ENCODE measurements at places on chromosomes 12 and 14.
A peak's percentile ranks its signal among the peaks of the same experiment; 100 is the strongest.

DNA sequence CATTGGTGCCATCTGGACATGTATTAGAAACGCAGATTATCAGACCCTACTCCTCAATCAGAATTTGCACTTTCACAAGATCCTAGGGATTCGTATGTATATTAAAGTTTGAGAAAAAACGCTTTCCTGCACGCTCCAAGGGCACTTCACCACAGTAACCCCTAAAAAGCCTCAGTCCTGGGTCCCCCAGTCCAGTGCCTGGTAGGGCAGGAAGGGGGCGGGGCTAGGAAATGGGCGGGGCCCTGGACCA, 369 bp downstream of the DEPDC4 start:
- H3K4me1 ChIP-seq, result no peaks in the 10 kb centered on the region
- H3K27ac ChIP-seq, result peak overlapping the region; percentile 74
- no peaks in the 10 kb centered on the region for H3K27me3 ChIP-seq
- no peaks in the 10 kb centered on the region for H3K36me3 ChIP-seq

DNA sequence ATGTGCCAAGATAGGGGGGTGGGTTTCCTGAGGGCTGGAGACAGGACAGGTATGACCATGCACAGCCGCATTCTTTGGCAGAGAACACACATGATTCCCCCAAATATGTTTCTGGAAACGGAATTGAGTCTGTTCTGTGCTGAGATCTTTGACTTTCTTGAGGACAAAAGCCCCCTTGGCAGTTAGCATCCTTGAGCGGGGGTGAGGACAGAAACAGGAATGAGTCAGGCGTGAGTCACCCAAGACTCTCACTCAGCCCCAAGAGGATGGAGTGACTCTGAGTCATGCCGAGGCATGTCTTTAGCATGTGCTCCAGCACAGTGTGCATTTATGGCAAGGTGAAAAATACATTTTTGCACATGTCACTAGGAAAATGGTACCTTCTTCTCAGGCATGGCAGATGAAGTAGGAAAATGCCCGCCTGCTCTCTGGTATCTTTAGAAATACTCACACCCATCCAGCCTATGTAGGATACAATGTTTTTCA, 52.1 kb downstream of the DAD1 start:
- H3K27ac ChIP-seq, result no peak overlapping the region
- H3K4me3 ChIP-seq, result no peak overlapping the region
- H3K36me3 ChIP-seq, result no peaks in the 10 kb centered on the region
- no peak for DNase-seq
- no peaks in the 10 kb centered on the region for H3K27me3 ChIP-seq

GRCh38 chr12:128613837-128614590, 209.7 kb downstream of the SLC15A4 start:
- H3K27ac ChIP-seq, result no peak overlapping the region
- no peaks in the 10 kb centered on the region for H3K4me1 ChIP-seq
- DNase-seq, result no peak
- H3K27me3 ChIP-seq, result no peaks in the 10 kb centered on the region

- H3K27me3 ChIP-seq, result peaks cover 51% of the 10 kb centered on the region
- H3K36me3 ChIP-seq, result no peaks in the 10 kb centered on the region
- no peak overlapping the region for H3K27ac ChIP-seq
- no peak overlapping the region for H3K4me3 ChIP-seq
- DNase-seq, result no peak
These were observed 6.0 kb downstream of the CCDC60 start for GRCh38 chr12:119340578-119340977.

GRCh38 chr12:126106706-126107105, 1041.5 kb downstream of the AACS start:
- H3K36me3 ChIP-seq, result no peaks in the 10 kb centered on the region
- H3K27ac ChIP-seq, result no peak overlapping the region
- no peaks in the 10 kb centered on the region for H3K4me1 ChIP-seq
- H3K27me3 ChIP-seq, result no peaks in the 10 kb centered on the region

GRCh38 chr12:111842556-111843396, 748 bp downstream of the MAPKAPK5 start:
- H3K4me1 ChIP-seq, result no peaks in the 10 kb centered on the region
- DNase-seq, result no peak
- 0 out of 2 replicates have a peak, but pooled peaks cover 2% of the 10 kb centered on the region for H3K36me3 ChIP-seq
- no peaks in the 10 kb centered on the region for H3K27me3 ChIP-seq
- peak overlapping the region; percentile 99 for H3K27ac ChIP-seq

DNA sequence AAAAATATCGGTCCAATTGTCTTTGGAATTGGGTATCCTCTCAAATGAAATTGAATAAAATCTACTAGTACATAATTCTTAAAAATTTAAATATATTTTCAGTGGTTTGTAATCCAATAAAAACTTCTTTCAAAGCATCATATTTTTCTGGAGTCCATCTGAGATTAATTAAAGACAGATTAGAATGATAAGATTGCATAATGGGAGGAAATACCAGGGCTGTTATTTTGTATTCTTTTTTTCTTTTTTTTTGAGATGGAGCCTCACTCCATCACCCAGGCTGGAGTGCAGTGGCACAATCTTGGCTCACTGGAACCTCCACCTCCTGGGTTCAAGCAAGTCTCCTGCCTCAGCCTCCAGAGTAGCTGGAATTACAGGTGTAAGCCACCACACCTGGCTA, 103.8 kb downstream of the TMTC3 start:
- H3K36me3 ChIP-seq, result no peaks in the 10 kb centered on the region
- no peak for DNase-seq
- H3K27ac ChIP-seq, result no peak overlapping the region
- no peaks in the 10 kb centered on the region for H3K4me1 ChIP-seq

- H3K27me3 ChIP-seq, result no peaks in the 10 kb centered on the region
- no peaks in the 10 kb centered on the region for H3K36me3 ChIP-seq
- H3K27ac ChIP-seq, result no peak overlapping the region
- no peak overlapping the region for H3K4me3 ChIP-seq
- H3K4me1 ChIP-seq, result no peaks in the 10 kb centered on the region
These were observed 12.2 kb upstream of the OR5AU1 start for GRCh38 chr14:21168055-21168454.

GRCh38 chr12:16189849-16190248, 87.6 kb downstream of the SLC15A5 start:
- no peak overlapping the region for H3K4me3 ChIP-seq
- H3K4me1 ChIP-seq, result peaks cover 1% of the 10 kb centered on the region
- DNase-seq, result no peak
- no peaks in the 10 kb centered on the region for H3K36me3 ChIP-seq
- H3K27me3 ChIP-seq, result no peaks in the 10 kb centered on the region

DNA sequence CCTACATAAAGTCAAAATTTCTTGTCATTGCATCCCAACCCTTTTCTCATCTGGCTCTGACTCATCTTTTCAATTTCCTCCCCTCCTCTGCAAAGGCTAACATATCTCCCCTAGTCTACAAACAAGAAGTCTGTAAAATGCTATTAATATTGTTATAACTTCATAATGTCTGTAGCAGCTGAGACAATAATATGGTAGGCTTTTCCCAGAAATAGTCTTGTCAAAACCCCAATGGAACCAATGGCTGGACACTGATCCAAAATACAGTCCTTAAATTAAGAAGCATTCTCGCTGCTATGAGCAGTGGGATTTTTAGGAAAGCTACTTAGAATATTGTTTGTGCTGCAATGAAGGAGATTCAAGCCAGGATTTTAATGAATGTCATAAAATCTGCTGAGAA, 131.4 kb downstream of the KLHL28 start:
- DNase-seq, result no peak
- H3K4me1 ChIP-seq, result no peaks in the 10 kb centered on the region
- H3K27ac ChIP-seq, result no peak overlapping the region
- H3K36me3 ChIP-seq, result no peaks in the 10 kb centered on the region
- H3K27me3 ChIP-seq, result no peaks in the 10 kb centered on the region

- no peak overlapping the region for H3K27ac ChIP-seq
- no peak for DNase-seq
- H3K27me3 ChIP-seq, result peaks cover 75% of the 10 kb centered on the region
- no peaks in the 10 kb centered on the region for H3K4me1 ChIP-seq
These were observed 25.4 kb downstream of the PLXNC1 start for GRCh38 chr12:94173660-94174265.

GRCh38 chr12:125081427-125081826, 16.2 kb downstream of the AACS start:
- no peak for DNase-seq
- H3K4me1 ChIP-seq, result no peaks in the 10 kb centered on the region
- H3K4me3 ChIP-seq, result no peak overlapping the region
- no peak overlapping the region for H3K27ac ChIP-seq

DNA sequence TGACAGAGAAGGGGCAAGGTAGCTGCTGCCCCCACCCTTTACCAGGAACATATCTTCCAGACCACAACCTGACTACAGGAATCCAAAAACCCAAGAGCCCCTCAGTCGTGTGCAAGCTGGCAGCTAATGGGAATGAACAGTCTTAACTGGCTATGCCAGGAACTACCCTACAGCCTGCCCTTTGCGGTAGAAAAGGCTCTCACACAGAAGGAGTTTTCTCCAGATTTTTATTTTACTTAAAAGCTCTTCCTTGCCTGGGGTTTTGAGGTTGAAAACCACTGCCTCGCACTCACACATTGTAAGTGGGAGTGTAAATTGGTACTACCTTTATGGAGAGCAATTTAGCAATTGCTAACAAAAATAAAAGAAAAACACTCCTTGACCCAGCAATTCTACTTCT, 28.3 kb downstream of the PITPNM2 start:
- DNase-seq, result no peak
- H3K27ac ChIP-seq, result no peak overlapping the region
- peaks cover 4% of the 10 kb centered on the region for H3K27me3 ChIP-seq
- no peak overlapping the region for H3K4me3 ChIP-seq
- no peaks in the 10 kb centered on the region for H3K36me3 ChIP-seq

- no peaks in the 10 kb centered on the region for H3K36me3 ChIP-seq
- H3K27me3 ChIP-seq, result no peaks in the 10 kb centered on the region
- H3K4me3 ChIP-seq, result no peak overlapping the region
- H3K27ac ChIP-seq, result no peak overlapping the region
- H3K4me1 ChIP-seq, result peaks cover 3% of the 10 kb centered on the region
These were observed 4.0 kb upstream of the NUAK1 start for GRCh38 chr12:106142591-106143261.

GRCh38 chr12:107319533-107320032, 226.2 kb upstream of the CRY1 start:
- H3K27me3 ChIP-seq, result peaks cover 7% of the 10 kb centered on the region
- no peak overlapping the region for H3K27ac ChIP-seq
- DNase-seq, result no peak
- peaks cover 10% of the 10 kb centered on the region for H3K4me1 ChIP-seq
- no peaks in the 10 kb centered on the region for H3K36me3 ChIP-seq

- DNase-seq, result no peak
- H3K27ac ChIP-seq, result no peak overlapping the region
- no peak overlapping the region for H3K4me3 ChIP-seq
- H3K4me1 ChIP-seq, result no peaks in the 10 kb centered on the region
- H3K36me3 ChIP-seq, result no peaks in the 10 kb centered on the region
These were observed 386.3 kb downstream of the TMEM121 start for GRCh38 chr14:105912641-105913180.

DNA sequence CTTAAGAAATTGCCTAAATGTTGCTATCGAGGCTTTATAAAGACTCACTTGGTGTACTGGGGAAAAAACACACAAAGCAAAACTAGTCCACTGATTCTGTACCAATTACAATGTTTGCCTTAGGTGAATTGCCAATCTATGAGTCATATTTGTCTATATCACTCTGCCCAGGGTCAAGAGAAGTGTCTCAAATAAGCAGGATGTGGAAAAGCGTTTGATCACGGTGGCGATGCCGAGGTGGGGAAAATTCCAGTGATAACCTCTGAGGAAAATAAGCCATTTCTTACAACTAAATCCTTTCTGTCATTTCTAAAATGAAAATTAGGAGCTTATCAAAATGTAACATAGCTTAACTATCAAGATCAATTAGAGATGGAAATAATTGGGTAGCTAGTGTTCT, 148.6 kb upstream of the DIO3 start:
- H3K4me1 ChIP-seq, result no peaks in the 10 kb centered on the region
- H3K27ac ChIP-seq, result no peak overlapping the region
- no peak overlapping the region for H3K4me3 ChIP-seq
- no peak for DNase-seq
- no peaks in the 10 kb centered on the region for H3K27me3 ChIP-seq
- no peaks in the 10 kb centered on the region for H3K36me3 ChIP-seq

GRCh38 chr14:93757206-93757605, 31.1 kb downstream of the PRIMA1 start:
- no peaks in the 10 kb centered on the region for H3K36me3 ChIP-seq
- H3K4me1 ChIP-seq, result no peaks in the 10 kb centered on the region
- DNase-seq, result no peak
- no peak overlapping the region for H3K4me3 ChIP-seq

- H3K36me3 ChIP-seq, result no peaks in the 10 kb centered on the region
- no peaks in the 10 kb centered on the region for H3K27me3 ChIP-seq
- H3K27ac ChIP-seq, result peak within 1 kb of the TSS; percentile 46
These were observed at the start of gene ETV6 for GRCh38 chr12:11649413-11650285. Gene ETV6, plus strand, starts transcription at chr12:11649674. Its CDS starts 454 bp downstream, at chr12:11650128.

GRCh38 chr12:94586589-94587259, 63.6 kb downstream of the TMCC3 start:
- no peak overlapping the region for H3K4me3 ChIP-seq
- no peak for DNase-seq
- no peaks in the 10 kb centered on the region for H3K36me3 ChIP-seq
- no peaks in the 10 kb centered on the region for H3K27me3 ChIP-seq

- H3K4me3 ChIP-seq, result peak overlapping the region; percentile 94
- no peak for DNase-seq
- H3K27me3 ChIP-seq, result no peaks in the 10 kb centered on the region
These were observed 513 bp downstream of the BCAT1 start for GRCh38 chr12:24948420-24948756.

DNA sequence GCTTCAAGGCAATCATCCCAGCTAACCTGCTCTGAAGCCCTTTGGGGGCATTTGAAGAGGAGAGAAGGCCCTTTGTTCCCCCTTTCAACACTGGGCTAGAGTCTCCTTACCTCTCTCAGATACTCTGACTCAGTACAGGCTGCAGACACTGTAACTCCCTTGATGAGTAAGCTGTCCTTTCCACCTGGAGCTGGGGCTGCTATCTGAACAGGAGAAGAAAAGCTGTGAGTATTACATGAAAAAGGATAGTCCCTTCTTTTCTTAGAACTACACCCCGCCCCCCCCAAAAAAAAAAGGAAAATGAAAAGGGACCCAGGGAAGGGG, 186.6 kb upstream of the PLEKHG7 start:
- H3K4me3 ChIP-seq, result no peak overlapping the region
- H3K27me3 ChIP-seq, result no peaks in the 10 kb centered on the region
- no peak overlapping the region for H3K27ac ChIP-seq
- no peaks in the 10 kb centered on the region for H3K4me1 ChIP-seq
- DNase-seq, result no peak

- H3K27me3 ChIP-seq, result no peaks in the 10 kb centered on the region
- no peaks in the 10 kb centered on the region for H3K4me1 ChIP-seq
- no peak overlapping the region for H3K4me3 ChIP-seq
These were observed 75.5 kb upstream of the RERGL start for GRCh38 chr12:18165422-18165871.

Measured in H1 (cell line).